Right hindlimb (tissue), 1 donor: ENCODE measurements at places on chromosomes 11 and 22.

DNA sequence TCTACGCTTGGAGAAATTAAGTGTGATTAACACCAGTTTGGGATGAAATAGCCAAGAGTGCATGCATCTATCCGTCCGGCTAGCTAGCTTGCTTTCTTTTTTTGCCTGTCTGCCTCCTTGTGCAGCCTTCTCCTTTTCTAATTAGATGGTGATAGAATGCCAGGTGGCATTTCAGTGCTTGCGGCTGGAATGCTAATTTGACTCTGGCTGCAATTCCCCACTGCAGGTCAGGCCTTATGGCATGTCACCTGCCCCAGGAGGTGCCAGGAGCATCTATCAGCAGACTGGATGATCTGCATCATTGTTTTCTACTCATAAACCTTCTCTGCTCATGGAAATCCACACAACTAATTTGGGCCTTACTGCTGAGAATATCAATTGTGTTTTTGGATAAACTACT is 51.1 kb upstream of the CABP7 start:
- DNase-seq = no peak

DNA sequence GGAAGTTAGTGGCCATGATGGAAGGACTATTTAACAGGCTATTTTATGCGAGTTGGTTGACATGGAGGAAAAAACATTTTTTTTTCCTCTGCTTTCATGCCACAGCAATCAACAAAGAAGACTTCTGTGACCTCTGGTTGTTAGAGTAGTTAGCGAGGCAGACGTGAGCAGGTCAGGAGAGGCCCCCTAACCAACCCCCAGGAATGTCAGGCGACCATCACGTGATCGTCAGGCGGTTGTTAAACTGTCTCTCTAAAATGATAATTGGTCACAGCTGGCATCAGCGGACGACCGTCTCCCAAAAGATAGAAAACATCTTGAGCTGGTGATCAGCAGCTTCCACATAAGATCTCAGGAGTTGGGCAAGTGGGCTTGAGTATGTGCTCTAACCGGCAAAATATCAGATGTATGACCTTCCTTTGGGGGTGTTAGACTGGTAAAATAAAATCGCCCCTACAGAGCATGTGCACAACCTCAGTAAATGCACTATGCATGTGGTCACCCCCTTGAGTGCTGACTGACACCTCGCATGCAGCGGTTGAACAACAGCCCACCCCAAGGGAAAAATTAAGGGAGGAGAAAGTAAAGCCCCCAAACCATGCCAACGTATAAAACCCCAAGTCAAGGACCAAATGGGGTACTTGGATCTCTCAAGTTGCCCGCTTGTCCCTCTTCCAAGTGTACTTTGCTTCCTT is 20.9 kb upstream of the NARS2 start:
- no peak for DNase-seq

DNA sequence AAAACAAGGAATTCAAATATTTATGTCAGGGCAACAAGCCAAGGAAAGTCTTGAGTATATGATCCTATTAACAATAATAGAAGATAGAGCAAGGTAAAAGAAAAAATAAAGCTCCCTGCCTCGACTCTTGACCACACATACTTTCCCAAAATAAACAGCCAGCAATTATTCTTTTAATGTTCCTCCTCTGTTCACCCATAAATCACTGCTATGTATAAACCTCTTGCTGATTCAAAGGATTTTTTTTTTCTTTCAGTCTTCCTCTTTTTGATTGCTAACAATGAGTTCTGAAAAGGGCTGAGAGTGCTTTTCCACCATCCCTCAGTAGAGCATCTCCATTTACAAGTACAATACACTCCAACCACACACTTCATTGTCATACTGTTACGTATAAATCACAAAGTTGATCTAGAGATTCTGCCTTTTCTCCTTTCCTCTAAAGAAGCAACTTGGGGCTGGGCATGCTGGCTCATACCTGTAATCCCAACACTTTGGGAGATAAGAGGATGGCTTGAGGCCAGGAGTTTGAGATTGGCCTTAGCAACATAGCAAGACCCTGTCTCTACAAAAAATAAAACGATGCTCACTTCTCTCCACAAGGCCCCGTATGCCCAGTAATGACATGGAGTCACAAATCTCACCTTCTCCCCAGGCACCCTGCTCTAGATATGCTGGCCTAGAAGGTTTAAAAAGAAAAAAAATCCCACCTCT is 24.0 kb downstream of the RAB30 start:
- DNase-seq = no peak

- no peak for DNase-seq
Measured at GRCh38 chr11:59138643-59139042, 4.0 kb upstream of the FAM111A start.

- no peak for DNase-seq
Measured at GRCh38 chr11:134071306-134071705, 2.4 kb downstream of the JAM3 start.

DNA sequence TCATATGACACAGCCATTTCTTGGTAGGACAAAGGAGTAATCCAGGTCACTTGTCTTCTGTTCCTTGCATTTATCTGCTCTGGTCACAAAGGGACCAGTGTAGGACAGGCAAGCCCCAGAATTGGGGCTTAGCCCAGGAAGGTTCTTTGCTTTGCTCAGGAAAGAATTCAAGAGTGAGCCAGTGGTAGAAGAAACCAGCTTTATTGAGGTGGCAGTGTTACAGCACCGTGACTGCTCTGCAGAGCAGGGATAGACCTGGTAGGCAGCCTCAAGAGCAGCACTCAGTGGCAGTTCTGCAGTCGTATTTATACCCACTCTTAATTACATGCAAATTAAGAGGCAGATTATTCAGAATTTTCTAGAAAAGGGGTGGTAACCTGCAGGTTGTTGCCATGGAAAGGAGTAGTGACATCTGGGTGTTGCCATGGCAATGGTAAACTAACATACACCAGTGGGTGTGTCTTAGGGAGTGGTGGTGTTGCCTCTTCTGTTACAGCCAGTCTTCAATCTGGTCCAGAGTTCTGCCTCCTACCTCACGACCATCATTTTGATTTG is 84.9 kb upstream of the RAB1B start:
- no peak for DNase-seq

DNA sequence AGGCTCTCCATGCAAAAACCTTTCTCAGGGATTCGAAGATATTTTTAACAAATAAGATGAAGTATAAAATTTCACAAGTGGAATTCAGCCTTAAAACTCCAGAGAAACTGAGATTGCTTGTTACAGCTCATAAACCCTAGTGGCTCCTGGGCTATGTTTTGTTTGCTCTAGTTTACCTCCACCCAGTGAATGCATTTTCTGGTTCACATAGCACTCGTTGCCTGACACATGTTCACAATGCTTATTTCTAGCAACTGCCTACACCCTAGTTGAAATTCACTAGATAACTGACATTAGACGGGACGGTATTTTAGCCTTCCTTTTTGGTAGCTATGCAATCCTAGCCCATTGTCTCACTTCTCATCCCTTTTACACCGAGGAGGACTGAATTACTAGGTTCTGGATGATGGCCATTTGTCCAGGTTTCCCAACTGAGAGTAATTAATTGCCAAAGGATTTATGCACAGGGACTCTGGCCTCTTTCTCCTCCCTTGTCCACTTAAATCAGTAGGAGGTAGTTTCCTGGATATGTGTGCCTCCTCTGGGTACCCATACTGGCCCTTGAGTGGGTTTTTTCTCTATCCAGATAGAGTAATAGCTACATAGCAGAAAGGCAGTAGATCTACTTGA is 951.6 kb downstream of the DLG2 start:
- no peak for DNase-seq

- DNase-seq = no peak
Measured at GRCh38 chr11:43489869-43490465, 131.2 kb downstream of the TTC17 start.

GRCh38 chr11:134657631-134658030 is 245.6 kb upstream of the B3GAT1 start:
- no peak for DNase-seq

DNA sequence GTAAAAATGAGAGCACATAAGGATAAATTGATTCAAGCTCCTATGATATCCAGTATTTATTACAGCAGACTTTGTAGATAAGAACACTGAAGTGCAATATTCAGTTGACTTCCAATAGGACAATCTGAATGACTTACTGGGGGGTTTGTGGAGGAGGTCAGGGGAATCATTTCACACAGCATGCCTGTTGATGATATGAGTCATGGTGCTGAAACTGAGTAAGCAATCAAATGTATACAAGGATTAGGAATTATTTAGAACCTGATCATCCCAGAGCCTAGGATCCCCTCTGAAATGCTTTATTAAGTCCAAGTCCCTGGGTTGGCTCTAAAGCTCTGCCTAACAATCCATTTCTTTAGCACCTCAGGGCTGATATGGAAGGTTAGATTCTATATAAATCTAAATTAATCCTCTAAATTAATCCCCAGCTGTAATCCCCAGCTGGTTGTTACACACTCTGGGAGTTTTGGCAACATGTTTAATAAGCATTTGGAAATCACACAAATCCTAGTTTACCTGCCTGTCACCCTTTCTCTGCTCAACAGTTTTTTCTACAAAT is 326.4 kb downstream of the GUCY1A2 start:
- DNase-seq = no peak

GRCh38 chr22:35604621-35605368 is 12.3 kb downstream of the MB start:
- no peak for DNase-seq

DNA sequence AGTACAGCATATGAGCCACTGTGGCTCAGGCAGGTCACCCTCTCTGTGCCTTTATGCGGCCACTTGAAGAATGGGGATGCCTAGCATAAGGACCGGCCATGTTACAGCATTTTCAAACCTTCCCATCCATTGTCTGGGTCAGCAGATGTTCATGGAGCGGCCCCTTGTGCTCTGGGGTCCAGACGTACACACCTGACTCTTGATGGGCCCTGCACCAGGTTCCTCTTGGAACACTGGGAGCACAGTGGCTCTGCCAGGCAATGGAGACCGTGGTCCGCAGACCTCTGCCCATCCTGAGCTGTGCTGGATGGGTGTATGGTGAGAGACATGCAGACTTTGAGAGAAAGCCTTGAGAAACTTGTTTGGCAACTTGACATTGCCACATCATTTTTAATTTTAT is 9.8 kb downstream of the PRDM11 start:
- no peak for DNase-seq

DNA sequence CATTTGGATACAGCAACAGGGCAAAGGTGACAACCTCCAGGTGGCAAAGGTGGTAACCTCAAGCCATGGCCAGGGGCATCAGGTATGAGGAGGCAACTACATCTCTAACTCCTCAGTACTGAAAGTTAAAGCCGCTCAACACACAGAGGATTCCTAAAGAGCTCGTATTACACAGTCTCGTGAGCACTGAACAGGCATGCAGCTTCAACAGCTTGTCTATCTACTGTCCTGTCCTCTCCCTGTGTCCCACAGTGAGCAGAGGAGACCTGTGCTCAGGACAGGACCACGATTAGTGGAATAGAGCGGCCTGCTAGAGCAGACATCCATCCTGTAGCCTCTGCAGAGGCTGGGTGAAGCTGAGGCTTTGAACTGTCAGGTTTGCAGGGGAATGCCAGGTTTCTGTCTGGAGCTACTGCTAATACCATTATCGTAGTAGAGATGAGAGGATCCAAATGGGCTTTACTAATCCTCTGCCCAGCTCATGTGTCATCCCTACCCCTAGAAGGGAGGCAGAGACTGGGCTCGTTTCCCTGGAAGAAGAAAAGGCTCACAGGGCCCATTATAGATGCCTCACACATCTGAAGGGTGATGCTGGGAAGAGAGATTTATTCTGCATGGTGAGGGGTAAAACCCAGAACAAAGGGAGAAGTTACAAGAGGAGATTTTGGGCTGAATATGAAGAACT is 415.2 kb downstream of the LARGE1 start:
- DNase-seq = no peak

- no peak for DNase-seq
Measured at GRCh38 chr11:27313157-27313821, 49.7 kb downstream of the CCDC34 start.

GRCh38 chr11:95641495-95641894 is 148.1 kb downstream of the FAM76B start:
- peak; percentile 58 for DNase-seq

GRCh38 chr11:63916837-63917691 is at the start of gene RCOR2:
TSS of gene RCOR2 (minus strand) at chr11:63917164. CDS start at chr11:63916456, 708 bp downstream.
- DNase-seq = peak; percentile 93
